ENCODE measurements at places on chromosomes 5 and 9.

DNA sequence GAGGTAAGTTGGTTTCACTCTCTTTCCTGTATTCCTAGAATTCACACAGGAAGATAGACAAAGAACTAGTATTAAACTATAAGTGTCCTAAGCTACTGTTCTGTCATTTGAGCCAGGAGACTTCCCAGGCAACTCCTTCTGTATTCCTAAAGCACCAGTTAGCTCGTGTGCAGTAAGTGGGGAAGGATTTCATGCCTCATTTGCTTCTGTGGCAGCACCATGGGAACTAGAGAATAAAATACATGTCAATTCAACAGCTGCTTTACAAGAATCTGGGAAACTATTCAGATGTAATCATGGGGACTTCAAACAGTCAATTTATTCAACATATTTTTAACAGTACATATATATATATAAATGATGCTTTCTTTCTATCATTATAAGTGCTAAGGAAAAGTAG is 762.3 kb downstream of the PRELID2 start:
- DNase-seq = no peak

GRCh38 chr5:72268753-72269410 is 51.2 kb downstream of the MRPS27 start:
- DNase-seq = peak; percentile 38

- DNase-seq = no peak
These were observed 139.7 kb downstream of the CRB2 start for GRCh38 chr9:123495731-123496130.

- no peak for DNase-seq
These were observed 56.3 kb upstream of the ITGA1 start for GRCh38 chr5:52731274-52732027.

DNA sequence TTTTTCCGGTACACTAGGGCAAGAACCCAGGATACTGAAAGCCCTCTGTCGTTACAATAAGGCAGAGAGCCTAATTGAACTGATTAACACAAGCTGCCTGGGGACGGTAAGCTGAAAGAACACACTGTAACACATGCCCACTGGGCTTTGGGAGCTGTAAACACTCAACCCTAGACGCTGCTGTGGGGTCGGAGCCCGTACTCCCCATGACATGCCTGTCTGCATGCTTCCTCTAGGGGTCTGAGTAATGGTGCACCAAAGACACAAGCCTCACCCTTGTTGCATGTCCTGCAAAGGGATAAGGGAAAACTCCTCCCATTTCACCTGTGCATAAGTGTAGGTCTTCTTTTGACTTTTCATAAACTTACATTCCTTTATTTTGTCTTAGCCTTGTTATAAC is 194.0 kb downstream of the FBXL7 start:
- DNase-seq = no peak

DNA sequence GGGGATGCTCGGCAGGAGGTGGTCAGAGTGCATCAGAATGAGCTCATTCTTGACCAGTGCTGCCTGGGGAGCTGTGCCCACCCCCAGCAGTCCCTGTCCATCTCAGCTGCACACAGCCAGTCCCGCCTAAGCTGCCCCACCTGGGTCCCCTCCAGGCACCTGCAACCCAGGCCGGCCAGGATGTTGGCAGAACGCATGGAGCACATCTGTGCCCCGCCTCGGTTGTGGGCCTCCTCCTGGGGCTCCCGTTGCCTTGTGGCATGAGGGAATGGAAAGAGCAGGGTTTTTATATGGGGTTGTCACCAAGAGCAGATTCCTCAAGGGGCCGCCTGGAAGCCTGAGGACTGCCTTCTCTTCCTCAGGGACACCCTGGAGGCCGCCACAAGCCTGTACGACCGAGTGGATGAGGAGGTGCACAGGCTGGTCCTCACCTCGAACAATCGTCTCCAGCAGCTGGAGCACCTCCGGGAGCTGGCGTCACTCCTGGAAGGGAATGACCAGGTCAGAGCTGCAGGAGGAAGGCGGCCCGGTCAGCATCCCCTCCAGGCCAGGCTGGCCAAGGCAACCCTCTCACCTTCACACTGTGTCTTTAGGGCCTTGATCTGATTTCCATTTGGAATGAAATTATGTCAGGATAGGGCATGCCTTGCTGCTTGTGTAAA is 34.8 kb upstream of the LRRC14B start:
- DNase-seq = no peak

GRCh38 chr5:140383300-140383699 is 18.3 kb upstream of the ANKHD1 start:
- no peak for DNase-seq

- no peak for DNase-seq
These were observed 985 bp upstream of the WDR38 start for GRCh38 chr9:124852121-124852828.

DNA sequence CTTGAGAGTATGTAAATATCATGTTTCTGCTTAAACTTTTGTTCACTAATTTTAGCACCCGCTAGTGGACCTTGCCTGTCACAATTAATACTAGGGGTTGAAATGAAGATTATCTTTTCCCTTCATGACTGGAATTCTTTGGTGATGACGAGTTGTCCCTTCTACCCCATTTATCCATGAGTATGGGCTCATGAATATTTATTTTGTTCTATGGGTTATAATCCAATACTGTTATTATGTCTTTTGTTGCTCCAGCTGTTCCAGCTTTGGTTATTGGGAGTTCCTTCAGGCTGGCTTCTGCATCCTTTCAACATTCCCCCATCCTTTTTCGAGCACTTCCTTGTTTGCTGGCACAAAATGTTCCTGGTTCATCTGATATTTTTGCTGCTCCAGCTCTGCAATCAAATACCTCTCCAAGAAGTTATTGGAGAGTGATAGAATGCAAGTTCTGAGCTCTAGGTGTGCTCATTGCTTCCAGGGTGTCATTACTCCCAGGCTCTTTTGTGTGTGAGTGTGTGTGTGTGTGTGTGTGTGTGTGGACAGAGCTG is 19.7 kb upstream of the ARHGEF28 start:
- no peak for DNase-seq

- DNase-seq = no peak
These were observed 376.4 kb downstream of the DEPDC1B start for GRCh38 chr5:60323596-60323995.

DNA sequence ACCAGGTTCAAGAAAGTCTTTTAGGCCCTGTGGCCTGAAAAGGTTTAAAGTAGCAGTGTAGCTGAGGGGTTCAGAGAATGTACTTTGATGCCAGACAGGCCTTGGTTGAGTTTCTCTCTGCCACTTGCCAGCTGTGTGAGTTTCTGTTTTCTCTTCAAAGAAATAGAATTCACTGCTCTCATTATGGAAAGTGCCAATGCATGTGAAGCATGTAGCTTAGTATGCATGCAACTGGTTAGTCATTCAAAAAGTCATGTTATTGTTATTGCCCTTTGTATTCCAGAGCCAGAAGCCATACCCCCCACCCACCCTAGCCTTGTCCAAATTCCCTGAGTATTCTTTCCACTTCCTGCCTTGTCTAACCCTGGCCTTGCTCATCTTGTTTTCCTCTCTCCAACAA is 101.7 kb downstream of the ADRB2 start:
- DNase-seq = no peak

DNA sequence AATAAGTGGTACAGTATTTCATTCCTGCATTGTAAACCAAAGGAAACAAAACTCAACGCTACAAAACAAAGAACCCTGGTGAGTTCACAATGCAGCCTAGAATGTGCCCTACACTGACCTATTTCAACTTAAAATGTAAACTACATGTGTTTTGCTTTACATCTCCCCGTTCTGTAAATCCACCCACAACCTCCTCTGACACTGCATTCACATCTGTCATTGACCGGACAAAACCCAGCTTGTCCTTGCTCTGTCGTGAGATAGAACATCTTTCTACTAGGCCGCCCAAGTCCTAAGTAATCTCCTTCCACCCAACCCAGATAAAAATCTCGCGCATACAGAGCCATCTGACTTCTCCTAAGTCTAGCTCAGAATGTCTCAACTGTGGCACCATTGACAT is 6.1 kb upstream of the VLDLR start:
- no peak for DNase-seq

DNA sequence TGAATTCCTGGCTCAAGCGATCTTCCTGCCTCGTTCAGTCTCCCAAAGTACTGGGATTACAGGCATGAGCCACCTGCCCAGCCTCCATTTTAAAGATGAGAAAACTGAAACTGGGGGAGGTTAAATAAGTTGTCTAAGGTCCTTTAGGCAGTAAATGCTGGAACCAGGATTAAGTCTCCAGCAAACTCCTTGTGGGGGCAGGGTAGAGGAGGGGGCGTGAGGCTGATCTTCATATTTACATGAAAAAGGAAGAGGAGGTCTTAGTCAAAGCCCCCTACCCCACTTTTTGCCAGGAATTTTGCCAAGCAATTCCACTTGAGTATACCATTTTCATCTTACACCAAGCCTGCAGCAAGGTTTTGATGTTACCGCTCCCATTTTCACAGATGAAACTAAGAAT is 76.6 kb upstream of the NR4A3 start:
- DNase-seq = no peak

DNA sequence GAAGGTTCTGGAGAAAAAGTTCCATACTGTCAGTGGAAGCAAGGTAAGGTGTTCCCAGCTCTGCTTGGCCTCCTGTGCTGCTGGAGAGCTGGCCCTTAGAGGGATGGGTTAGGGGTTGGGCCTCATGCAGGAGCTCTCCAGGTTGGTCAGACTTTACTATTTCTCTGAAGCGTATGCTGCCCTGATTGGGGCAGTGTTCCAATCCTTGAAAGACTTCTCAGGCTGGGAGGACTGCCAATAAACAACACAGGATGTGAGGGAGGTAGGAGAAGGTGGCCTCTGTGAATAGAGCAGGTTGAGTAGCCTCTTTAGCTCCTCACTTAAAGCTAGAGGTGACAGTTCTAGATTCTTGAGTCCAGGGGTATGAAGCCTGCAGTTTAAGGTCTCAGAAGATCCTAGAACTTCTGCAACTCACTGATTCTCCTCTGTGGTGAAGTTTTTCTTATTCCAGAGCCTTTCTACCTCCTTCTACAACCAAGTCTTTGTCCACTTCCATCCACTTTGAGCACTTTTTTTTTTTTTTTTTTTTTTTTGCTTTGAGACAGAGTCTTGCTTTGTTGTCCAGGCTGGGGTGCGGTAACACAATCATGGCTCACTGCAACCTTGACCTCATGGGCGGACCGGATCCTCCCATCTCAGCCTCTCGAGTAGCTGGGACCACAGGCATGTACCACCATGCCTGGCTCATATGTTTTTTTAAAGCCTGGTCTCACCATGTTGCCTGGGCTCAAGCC is 3.0 kb downstream of the HNRNPAB start:
- DNase-seq = no peak

DNA sequence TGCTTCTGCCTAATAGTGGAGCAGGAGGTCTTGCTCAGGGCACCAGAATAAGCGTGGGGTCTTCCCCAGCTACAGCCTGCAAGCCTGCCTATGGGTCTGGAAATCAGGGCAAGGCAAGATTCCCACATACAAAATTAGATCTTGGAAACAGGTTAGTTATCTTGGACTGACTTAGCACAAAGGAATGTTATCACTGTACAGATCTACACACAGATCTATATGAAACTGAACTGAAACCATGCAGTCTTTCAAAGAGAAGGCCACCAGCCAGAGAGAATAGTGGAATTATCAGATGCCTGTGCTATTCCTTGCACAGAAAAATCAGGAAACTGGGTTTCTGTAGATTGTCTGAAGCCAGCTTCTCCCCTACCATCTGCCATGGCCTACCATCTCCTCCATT is 585.7 kb downstream of the ACTL7B start:
- no peak for DNase-seq

- DNase-seq = no peak
These were observed 83.8 kb downstream of the TRIO start for GRCh38 chr5:14226992-14227391.

DNA sequence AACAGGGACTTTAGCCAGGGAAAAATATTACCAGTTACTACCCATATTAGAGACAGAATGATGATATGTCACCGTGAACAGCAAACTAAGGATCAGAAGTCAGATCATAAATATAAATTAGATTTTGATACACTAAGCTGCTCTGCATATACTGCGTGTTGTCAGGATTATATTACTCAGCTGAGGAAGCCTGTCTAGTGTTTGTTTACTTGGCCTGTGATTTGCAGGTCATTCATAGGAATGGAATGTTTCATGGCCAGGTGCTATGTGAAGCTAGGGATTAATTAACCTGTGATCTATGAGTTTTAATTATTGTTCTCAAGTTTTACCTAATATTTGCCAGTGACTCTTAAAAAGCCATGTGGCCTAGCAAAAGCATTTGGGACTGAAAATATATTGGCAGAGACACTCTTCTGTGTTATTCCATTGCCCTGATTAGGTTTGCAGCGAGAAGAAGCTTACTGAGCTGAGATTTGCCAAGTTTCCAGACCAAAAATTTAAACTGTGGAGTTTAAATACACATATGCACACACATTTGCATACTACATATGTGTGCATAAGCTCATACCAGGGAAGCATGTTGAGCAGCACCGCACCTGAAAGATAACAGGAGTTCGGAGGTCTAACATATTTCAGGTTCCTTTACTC is 496.3 kb upstream of the GRIA1 start:
- DNase-seq = no peak

DNA sequence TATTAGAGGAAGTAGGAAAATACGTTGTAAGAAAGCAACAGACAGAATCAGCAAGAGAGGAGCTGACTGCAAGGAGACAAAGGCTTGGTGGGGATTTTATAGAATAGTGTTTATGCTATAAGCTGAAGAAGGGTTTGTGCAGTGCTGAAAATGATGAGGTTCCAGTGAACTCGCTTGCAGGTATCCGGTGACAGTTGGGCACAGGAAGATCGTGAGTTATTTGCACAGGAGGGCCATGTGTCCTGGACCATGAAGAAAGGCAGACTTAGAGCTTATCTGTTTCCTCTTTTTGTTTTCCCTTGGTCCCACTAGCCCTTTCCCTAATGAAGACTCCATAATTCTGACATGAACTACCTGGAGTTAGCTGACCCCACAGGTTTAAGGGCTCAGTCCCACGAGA is 61.4 kb downstream of the NXNL2 start:
- no peak for DNase-seq

Measured in NCI-H1048 (cell line).